ENCODE measurements at places on chromosomes 1 and 21.
A peak's percentile ranks its signal among the peaks of the same experiment; 100 is the strongest.

DNA sequence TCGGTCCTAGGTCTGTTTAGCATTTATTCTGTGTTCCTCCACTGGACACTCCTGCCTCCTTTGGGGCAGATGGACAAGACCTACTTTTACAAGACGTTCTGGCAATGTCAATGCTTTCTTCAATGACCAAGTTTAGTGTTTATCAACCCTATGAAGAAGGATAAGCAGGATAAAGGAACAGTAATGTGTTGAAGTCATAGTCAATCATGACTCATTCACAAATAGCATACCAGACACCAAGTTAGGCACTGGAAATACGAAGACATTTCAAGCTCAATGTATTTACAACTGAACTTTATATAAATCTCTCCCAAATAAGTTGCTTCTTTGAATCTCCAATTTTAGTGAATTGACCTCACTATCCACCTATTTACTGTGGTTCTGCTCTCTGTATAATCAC is 4.8 kb upstream of the SLC35D1 start:
- H3K36me3 ChIP-seq, result no peaks in the 10 kb centered on the region
- H3K27me3 ChIP-seq, result no peaks in the 10 kb centered on the region
- no peaks in the 10 kb centered on the region for H3K4me1 ChIP-seq
- no peak for DNase-seq

DNA sequence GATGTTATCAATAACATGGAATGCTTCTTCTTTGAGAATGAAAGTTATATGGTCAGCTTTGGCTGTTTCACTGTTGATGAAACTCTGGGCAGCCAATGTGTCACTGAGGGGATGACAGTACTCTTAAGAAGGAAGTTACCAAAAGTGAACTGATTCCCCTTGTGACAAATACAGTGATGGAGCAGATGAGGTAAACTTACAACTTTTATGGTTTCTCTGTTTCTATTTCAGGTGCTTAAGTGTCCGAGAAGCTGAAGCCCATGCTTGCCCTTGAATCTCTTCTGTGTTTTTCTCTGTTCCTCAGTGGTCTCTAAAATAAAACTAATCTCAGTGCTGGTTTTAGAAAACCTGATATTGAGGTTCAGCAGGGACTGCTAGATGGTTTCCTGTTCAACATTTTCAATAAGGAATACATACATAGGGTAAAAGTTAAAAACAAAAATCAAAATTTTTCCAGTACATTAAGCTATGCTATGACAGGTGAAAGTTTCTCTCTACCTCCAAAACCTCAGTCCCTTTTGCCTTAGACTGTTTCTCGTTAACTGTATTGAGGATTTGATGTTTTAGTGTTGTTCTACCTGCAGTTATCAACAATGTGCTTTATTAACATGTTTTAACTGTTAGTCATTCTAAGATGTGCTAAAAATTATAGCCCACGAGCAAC is 454.4 kb upstream of the ADGRL4 start:
- H3K36me3 ChIP-seq, result no peaks in the 10 kb centered on the region

GRCh38 chr1:26477446-26478152 is 5.4 kb downstream of the HMGN2 start:
- H3K27me3 ChIP-seq, result no peaks in the 10 kb centered on the region
- H3K4me3 ChIP-seq, result no peak overlapping the region
- DNase-seq, result no peak
- no peaks in the 10 kb centered on the region for H3K36me3 ChIP-seq
- peaks cover 15% of the 10 kb centered on the region for H3K4me1 ChIP-seq
- no peak overlapping the region for H3K27ac ChIP-seq

DNA sequence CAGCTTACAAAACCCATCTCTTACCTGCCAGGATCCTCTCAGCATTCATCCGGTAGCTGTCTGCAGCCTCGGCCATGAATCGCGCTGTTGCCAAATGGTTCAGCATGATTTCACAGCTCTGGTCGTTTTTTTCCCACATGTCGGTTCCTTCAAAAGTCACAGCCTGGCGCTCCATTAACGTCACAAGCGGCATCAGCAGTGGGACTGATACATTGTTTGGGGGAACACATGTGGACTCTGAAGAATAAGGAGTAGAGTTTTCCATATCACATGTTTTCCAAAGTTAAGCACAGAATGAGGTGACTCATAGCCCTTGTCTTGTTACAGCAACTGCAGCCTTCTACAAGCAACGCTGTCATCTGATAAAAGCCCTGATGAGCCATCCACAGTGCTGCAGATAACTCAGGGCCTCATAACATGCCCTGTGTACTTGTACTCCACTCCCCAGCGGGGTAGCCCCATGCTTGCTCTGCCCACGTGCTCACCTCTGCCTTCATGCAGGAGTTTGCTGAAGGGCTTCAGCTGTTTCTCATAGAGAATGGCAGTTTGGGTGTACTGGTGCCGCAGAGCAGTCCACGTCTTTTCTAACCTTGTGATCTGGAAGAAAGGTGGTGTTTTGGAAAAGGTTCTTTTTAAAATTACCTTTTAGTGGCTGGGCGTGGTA is 114.2 kb downstream of the BCAR3 start:
- H3K4me3 ChIP-seq, result no peak overlapping the region
- H3K27ac ChIP-seq, result no peak overlapping the region
- DNase-seq, result no peak

DNA sequence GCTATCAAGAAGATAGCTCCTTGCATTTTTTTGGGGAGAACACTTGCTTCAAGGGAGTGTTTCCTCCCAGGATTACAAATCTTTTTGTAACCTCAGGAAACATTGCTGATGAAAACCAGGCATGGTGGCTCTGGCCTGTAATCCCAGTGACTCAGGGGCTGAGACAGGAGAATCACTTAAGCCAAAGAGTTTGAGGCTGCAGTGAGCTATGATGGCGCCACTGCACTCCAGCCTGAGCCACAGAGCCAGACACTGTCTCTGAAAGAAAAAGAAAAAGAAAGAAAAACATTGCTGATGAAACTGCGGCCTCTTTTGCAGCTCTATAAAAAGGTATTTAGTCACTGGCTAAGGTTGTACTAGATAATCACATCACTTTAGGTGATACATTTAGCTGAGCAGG is 7.3 kb downstream of the RNU1-2 start:
- H3K27ac ChIP-seq, result peak overlapping the region; percentile 97
- no peaks in the 10 kb centered on the region for H3K27me3 ChIP-seq
- no peak overlapping the region for H3K4me3 ChIP-seq
- H3K4me1 ChIP-seq, result peaks cover 2% of the 10 kb centered on the region

- H3K4me1 ChIP-seq, result peaks cover 26% of the 10 kb centered on the region
- no peaks in the 10 kb centered on the region for H3K27me3 ChIP-seq
- peak overlapping the region; percentile 51 for H3K27ac ChIP-seq
- no peak for DNase-seq
Measured at GRCh38 chr1:20662110-20662475, 924 bp upstream of the DDOST start.

GRCh38 chr1:1624443-1625403 is 7.2 kb upstream of the MMP23B start:
- no peak overlapping the region for H3K27ac ChIP-seq
- H3K4me3 ChIP-seq, result no peak overlapping the region
- H3K36me3 ChIP-seq, result peaks cover 20% of the 10 kb centered on the region
- no peaks in the 10 kb centered on the region for H3K27me3 ChIP-seq
- H3K4me1 ChIP-seq, result peaks cover 8% of the 10 kb centered on the region

GRCh38 chr1:153490272-153491051 is 30.0 kb upstream of the S100A7 start:
- no peaks in the 10 kb centered on the region for H3K4me1 ChIP-seq
- no peaks in the 10 kb centered on the region for H3K27me3 ChIP-seq
- H3K4me3 ChIP-seq, result no peak overlapping the region

DNA sequence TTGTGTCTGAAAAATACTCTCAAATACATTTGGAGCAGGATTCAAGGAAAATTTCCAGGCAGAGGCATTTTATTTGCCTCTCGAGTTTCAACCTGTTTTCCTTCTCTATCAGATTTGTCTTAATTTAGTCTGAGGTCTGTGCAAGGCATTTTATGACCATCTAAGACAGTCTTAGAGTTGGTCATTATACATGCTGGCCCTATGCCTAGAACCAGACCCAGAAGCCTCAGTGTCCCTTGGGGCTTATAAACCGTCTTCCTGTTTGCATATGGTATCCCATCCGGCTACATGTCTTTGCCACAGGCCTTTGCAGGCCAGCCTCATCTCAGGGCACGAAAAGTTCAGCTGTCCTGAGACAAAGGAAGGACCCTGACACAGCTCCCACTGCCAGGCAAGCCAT is 346.1 kb downstream of the SIPA1L2 start:
- H3K4me1 ChIP-seq, result no peaks in the 10 kb centered on the region
- H3K27me3 ChIP-seq, result no peaks in the 10 kb centered on the region
- H3K4me3 ChIP-seq, result no peak overlapping the region
- DNase-seq, result no peak
- H3K27ac ChIP-seq, result no peak overlapping the region

GRCh38 chr1:206583707-206584648 is 28.3 kb downstream of the EIF2D start:
- peaks cover 4% of the 10 kb centered on the region for H3K36me3 ChIP-seq
- peaks cover 2% of the 10 kb centered on the region for H3K4me1 ChIP-seq
- no peak overlapping the region for H3K27ac ChIP-seq
- no peak overlapping the region for H3K4me3 ChIP-seq
- H3K27me3 ChIP-seq, result no peaks in the 10 kb centered on the region

DNA sequence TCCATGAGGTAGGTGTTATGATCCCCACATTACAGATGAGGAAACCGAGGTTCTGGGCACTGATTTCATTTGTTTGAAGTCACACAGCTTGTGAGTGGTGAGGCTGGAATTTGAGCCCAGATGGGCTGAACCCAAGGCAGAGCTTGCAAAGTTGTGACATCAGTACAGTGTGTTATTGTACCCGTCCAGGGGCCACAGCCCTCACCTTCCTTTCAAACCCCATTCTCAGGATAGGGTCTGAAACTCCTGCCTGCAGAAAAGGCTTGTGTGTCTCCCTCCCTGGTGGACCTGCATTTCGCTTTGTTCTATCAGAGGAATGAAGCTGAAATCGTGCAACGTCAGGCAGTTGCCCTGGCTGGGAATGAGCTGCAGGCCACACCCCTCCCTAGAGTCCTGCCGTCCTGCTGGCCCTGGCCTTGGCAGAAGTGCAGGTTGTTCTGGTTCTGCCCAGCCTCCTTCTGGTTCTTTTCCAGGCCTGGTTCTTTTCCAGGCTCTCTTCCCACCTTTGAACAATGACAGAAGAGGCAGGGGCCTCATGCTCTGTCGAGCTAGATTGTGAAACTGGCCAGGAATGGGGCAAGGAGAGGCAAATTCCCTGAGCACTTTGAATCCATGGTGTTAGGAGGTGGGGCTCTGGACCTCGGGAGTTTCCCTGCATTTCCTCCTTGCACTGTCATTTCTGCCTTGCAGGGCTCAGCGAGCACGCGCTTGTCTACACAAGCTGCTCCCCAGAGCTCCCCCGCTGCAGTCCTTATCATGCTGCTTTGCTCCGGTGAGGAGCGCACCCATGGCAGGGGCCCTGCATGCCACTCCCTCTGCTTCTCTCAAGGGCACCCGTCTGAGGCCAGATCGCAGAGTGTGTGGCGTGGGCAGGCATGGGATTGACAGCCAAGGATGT is 8.2 kb upstream of the MYOM3 start:
- H3K36me3 ChIP-seq, result no peaks in the 10 kb centered on the region
- H3K4me1 ChIP-seq, result peaks cover 22% of the 10 kb centered on the region

DNA sequence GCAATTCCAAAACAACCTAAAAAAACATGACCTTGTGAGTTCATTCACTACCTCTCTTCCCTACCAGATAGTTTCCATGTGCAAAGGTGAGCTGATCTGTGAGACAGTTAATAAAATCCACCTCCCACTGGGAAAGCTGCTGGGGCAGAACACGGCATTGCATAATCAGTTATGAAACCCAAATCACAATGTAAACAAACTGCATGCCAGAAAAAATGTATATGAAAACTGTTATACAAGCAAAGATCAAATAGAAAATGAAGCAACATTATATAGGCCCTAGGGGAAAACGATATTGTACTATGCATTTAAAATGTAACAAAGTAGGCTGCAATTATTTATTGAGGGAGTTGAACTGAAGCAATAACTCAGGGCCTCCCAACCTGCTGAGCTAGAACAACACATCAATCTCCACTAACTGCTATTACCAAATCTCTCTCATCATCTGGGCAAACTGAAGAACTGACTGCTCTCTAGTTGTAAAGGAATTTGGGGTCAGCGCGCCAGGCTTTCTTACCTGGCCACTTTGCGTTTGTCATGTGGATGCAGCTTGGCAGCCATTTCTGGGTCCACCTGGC is 31.0 kb downstream of the TRIT1 start:
- H3K4me1 ChIP-seq, result no peaks in the 10 kb centered on the region
- no peaks in the 10 kb centered on the region for H3K36me3 ChIP-seq
- no peaks in the 10 kb centered on the region for H3K27me3 ChIP-seq
- DNase-seq, result no peak

DNA sequence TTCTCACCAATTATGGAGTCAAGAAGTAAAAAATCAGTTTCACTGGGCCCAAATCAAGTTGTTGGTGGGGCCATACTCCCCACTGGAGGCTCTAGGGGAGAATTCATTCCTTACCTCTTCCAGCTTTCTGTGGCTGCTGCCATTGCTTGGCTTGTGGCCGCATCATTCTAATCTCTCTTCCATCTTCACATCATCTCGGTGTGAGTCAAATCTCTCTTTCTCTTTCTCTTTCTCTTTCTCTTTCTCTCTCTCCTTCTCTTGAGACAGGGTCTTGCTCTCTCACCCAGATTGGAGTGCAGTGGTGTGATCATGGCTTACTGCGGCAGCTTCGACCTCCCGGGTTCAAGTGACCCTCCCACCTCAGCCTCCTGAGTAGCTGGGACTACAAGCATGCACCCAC is 28.1 kb downstream of the FAM89A start:
- no peak overlapping the region for H3K27ac ChIP-seq
- no peaks in the 10 kb centered on the region for H3K27me3 ChIP-seq
- H3K36me3 ChIP-seq, result no peaks in the 10 kb centered on the region

Data from liver (tissue), 10 donors.